ENCODE measurements at places on chromosomes 7 and 10. TPM values are rescaled to one million over a fixed set of nuclear protein-coding genes. Genes with fewer than 3 reads are reported as not detected.
A peak's percentile ranks its signal among the peaks of the same experiment; 100 is the strongest.

DNA sequence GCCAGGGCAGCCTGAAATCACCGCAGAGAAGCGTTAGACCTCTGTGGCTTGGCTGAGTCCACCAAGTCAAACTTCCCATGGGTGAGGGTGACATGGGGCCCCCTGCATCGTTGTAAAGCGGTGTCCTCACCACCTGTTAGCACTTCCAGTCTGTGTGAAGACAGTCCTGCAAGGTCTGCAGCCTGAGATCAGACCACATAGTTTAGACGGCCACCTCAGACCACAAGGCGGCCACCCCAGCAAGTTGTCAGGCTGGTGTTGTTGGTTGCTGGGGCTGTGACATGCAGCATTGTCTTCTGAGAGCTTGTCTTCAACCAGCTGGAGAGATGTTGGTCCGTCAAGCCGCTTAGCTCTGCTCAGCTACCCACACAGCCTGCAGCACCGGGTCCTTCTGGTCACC, 44.1 kb upstream of the TARP start:
- peaks cover 27% of the 10 kb centered on the region for H3K4me1 ChIP-seq
- H3K4me3 ChIP-seq = no peak overlapping the region
- H3K27ac ChIP-seq = no peak overlapping the region
- H3K36me3 ChIP-seq = no peaks in the 10 kb centered on the region
- DNase-seq = no peak

- peaks cover 64% of the 10 kb centered on the region for H3K4me1 ChIP-seq
- peak overlapping the region; percentile 70 for H3K4me3 ChIP-seq
- peak overlapping the region; percentile 20 for H3K27ac ChIP-seq
- H3K27me3 ChIP-seq = no peaks in the 10 kb centered on the region
- peaks cover 4% of the 10 kb centered on the region for H3K36me3 ChIP-seq
Measured at GRCh38 chr10:73872190-73872710, 2.1 kb downstream of the CAMK2G start.

DNA sequence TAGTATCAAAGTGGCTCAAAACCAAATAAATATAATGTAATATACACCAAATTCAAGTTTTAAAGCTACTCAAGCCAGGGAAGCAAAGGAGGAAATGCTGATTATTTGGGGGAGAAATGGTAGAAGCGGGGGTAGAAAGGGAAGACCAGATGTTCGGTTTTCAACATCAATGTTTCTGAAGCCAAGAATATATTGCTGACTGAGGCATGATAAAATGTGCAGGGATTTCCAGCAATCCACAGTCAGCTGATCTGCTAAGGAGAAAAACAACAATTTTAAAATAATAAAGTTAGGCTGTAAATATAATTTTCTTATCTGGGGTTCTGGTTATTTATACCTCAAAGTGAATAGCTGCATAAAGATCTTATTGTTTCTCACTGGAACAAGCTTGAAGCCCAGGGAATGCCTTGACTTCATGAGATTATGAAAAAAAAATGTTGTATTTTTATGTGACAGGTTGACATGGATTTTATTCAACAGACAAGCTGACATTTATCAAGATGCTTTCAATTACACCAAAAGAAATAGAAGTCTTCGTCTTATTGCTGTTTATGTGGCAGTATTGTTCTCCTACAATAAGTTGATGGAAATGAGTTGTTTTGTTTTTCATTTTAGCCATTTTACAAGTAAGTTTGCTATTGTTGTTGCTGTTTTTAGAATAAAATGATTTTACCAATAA, 28.6 kb upstream of the BMPER start:
- H3K27ac ChIP-seq = no peak overlapping the region
- H3K4me1 ChIP-seq = no peaks in the 10 kb centered on the region
- DNase-seq = no peak
- peaks cover 9% of the 10 kb centered on the region for H3K27me3 ChIP-seq
- no peaks in the 10 kb centered on the region for H3K36me3 ChIP-seq

- peaks cover 29% of the 10 kb centered on the region for H3K4me1 ChIP-seq
- H3K4me3 ChIP-seq = peak overlapping the region; percentile 31
- no peaks in the 10 kb centered on the region for H3K27me3 ChIP-seq
Measured at GRCh38 chr10:5628451-5629302, 37.7 kb downstream of the ASB13 start.

- H3K4me1 ChIP-seq = peaks cover 74% of the 10 kb centered on the region
- H3K4me3 ChIP-seq = no peak overlapping the region
- DNase-seq = peak; percentile 56
- peak overlapping the region; percentile 33 for H3K27ac ChIP-seq
- peaks cover 2% of the 10 kb centered on the region for H3K36me3 ChIP-seq
Measured at GRCh38 chr7:89607792-89608191, 546.5 kb upstream of the STEAP1 start.

GRCh38 chr10:43048301-43049051, 28.4 kb upstream of the RET start:
- no peak for DNase-seq
- no peak overlapping the region for H3K27ac ChIP-seq
- H3K4me1 ChIP-seq = peaks cover 3% of the 10 kb centered on the region
- H3K36me3 ChIP-seq = no peaks in the 10 kb centered on the region
- H3K27me3 ChIP-seq = peaks cover 10% of the 10 kb centered on the region

- no peak overlapping the region for H3K27ac ChIP-seq
- H3K27me3 ChIP-seq = peaks cover 2% of the 10 kb centered on the region
- H3K4me1 ChIP-seq = peaks cover 7% of the 10 kb centered on the region
- no peak for DNase-seq
- no peaks in the 10 kb centered on the region for H3K36me3 ChIP-seq
Measured at GRCh38 chr10:22444219-22444788, 99.0 kb downstream of the SPAG6 start.

- H3K27me3 ChIP-seq = peaks cover 2% of the 10 kb centered on the region
- H3K27ac ChIP-seq = peak overlapping the region; percentile 57
- peak; percentile 79 for DNase-seq
- H3K36me3 ChIP-seq = no peaks in the 10 kb centered on the region
Measured at GRCh38 chr7:36677769-36678437, 46.4 kb downstream of the AOAH start.

DNA sequence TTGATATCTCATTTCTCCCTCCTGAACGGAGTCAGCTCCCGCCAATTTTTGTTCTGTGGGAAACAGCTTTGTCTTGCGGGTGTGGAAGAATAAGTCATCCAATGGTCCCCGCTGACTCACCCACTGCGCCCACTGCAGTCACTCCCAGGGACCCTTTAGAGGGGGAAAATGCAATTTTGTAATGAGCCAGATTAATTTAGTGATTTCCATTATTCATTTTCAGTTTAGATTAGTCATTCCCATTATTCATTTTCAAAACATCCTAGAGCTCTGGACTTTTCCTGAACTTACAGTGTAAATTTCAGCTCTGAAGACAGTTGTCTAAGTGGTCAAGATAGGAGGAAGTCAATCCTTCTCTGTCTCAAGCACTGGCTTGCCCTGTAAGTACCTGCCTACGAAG, 154.9 kb upstream of the TMEM72 start:
- no peak overlapping the region for H3K27ac ChIP-seq
- no peak for DNase-seq
- H3K27me3 ChIP-seq = peaks cover 5% of the 10 kb centered on the region
- H3K4me3 ChIP-seq = no peak overlapping the region

DNA sequence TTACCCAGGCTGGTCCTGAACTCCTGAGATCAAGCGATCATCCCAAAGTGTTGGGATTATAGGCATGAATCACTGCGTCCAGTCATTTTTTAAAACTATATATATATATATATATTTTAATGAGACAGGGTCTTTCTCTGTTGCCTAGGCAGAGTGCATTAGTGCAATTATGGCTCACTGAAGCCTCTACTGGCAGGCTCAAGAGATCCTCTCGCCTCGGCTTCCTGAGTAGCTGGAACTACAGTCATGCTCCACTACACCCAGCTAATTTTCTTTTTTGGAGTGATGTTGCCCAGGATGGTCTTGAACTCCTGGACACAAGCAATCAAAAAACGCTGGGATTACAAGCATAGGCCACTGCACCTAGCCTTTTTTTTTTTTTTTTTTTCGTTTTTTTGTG, 55.3 kb upstream of the KAT6B start:
- H3K4me3 ChIP-seq = no peak overlapping the region
- DNase-seq = no peak

GRCh38 chr7:20354610-20355528, 24.2 kb downstream of the ITGB8 start:
- no peak for DNase-seq
- H3K4me1 ChIP-seq = no peaks in the 10 kb centered on the region
- no peaks in the 10 kb centered on the region for H3K36me3 ChIP-seq
- H3K27me3 ChIP-seq = no peaks in the 10 kb centered on the region
- no peak overlapping the region for H3K4me3 ChIP-seq

GRCh38 chr10:129655007-129655678, 188.1 kb downstream of the MGMT start:
- no peaks in the 10 kb centered on the region for H3K27me3 ChIP-seq
- peaks cover 20% of the 10 kb centered on the region for H3K36me3 ChIP-seq
- H3K4me1 ChIP-seq = no peaks in the 10 kb centered on the region
- H3K4me3 ChIP-seq = no peak overlapping the region
- no peak overlapping the region for H3K27ac ChIP-seq
- DNase-seq = no peak

GRCh38 chr10:33229949-33230267, 104.6 kb downstream of the NRP1 start:
- no peak overlapping the region for H3K4me3 ChIP-seq
- no peaks in the 10 kb centered on the region for H3K4me1 ChIP-seq
- no peak for DNase-seq
- H3K27me3 ChIP-seq = no peaks in the 10 kb centered on the region
- H3K36me3 ChIP-seq = no peaks in the 10 kb centered on the region

- no peak overlapping the region for H3K27ac ChIP-seq
- H3K4me3 ChIP-seq = no peak overlapping the region
- peaks cover 4% of the 10 kb centered on the region for H3K27me3 ChIP-seq
- no peak for DNase-seq
- H3K36me3 ChIP-seq = no peaks in the 10 kb centered on the region
Measured at GRCh38 chr10:123848564-123849457, 42.8 kb downstream of the CPXM2 start.

SEMA3D gene
- not detected for total RNA-seq

MBL2 gene
- not detected for total RNA-seq

PAX4 gene
- total RNA-seq = not detected

CLRN3 gene
- not detected for total RNA-seq

Measured in activated naive CD4-positive, alpha-beta T cell treated with anti-CD3 and anti-CD28 coated beads for 36 hours (primary cell).